ENCODE measurements at places on chromosomes 7 and 10.

DNA sequence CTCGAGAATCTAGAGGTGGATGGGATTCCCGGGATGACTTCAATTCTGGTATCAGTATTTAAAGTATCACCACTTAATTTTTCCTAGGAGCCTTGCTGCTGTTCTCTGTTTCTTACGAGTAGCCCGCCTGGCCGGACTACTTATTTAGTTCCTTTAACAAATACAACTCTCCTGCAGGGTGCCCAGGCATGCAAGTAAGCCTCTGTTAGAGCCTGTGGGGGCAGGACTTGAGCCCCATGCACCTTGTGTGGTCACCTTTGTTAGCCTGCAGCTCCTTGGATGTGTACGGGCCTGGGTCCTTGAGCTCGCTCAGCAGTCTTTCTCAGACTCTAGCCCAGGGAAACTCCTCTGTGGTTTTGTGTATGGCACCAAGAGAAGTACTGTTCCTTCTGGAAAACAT, 16.1 kb downstream of the EIF4H start:
- no peak for DNase-seq

- DNase-seq: no peak
Measured at GRCh38 chr7:87369216-87369615, 23.8 kb downstream of the CROT start.

DNA sequence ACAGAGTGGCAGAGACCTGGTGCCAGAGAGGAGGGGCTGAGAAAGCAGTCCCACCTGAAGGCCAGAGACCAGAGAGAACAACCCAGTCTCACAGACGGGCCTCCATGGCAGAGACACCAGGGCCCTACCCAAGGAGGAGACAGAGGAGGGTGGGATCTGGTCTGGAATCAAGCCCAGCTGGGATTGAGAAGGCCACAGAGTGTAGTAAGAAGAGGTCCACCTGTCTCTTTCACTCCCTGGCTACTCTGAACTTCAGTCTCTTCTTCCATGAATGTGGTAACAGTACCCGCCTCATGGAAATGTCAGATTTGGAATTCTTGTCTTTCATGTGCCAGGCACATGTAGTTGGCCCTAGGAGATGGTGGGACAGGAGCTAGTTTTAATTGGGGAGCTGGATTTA, 55.6 kb downstream of the CLIP2 start:
- DNase-seq: no peak

- DNase-seq: no peak
Measured at GRCh38 chr10:103254113-103254512, 8.4 kb downstream of the RPEL1 start.

DNA sequence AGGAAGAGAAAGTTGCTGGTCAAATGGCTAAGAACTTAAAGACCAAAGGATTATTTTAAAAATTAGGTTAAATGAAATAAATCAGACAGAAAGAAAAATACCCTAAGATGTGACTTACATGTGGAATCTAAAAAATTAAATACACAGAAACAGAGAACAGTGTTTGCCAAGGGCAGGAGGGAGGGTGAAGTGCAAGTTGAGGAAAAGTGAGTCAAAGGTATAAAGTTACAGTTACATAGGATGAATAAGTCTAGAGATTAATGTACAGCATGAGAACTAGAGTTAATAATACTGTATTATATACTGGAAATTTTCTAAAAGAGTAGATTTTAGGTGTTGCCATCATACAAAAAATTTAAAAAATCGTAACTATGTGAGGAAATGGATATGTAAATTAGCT, 146.3 kb downstream of the MDFIC start:
- no peak for DNase-seq

- no peak for DNase-seq
Measured at GRCh38 chr7:116571037-116571436, 46.2 kb downstream of the CAV1 start.

DNA sequence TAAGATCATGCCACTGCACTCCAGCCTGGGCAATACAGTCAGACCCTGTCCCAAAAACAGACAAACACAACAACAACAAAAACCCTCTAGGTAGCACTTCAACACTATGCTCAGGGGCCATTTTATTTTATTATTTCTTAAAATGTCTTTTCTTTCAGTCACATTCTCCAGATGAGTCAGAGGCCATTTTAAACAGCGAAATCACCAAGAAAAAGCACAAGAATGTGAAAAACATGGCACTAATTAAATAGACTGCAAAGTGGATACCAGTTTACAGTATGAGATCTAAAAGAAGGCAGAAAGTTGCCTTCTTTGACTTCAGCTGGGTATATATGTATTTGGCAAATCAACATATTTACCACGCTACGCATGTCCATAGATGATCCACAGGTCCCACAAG, 6.1 kb upstream of the FGL2 start:
- no peak for DNase-seq

Data from stimulated activated CD4-positive, alpha-beta T cell treated with anti-CD3 and anti-CD28 coated beads, Interleukin-1b, Interleukin-23, amount 100 ng/mL, for 4 hours (primary cell).